ENCODE measurements at places on chromosomes 11 and 22. TPM values are rescaled to one million over a fixed set of nuclear protein-coding genes. Genes with fewer than 3 reads are reported as not detected.

OR6A2 gene
- 0.32 TPM for total RNA-seq

DNA sequence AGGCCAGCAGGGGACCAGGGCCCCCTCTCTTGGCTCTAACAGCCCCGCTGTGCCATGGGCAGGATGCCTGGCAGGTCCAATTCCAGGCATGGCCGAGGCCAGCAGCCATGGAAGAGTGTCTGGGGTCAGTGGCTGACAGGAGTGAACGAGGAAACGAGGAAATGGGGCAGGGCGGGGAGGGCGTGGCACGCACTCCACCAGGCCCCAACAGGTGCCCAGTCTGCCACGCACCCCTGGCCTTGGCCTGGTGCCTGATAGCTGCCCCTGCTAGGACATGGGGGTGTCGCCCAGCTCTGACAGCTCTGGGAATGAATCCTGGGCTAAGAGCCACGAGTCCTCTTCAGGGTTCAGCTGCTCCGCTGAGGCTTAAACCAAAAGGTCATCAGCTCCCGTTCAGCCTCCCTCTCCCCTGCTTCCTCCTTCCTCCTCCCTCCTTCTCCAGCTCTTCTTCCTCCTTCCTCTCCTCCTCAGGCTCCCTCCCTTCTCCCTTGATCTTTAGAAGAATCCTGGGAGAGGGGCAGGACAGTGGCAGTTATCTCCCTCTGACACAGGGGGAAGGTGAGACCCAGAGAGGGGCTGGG lies 11.5 kb upstream of the TBC1D22A start:
- DNase-seq = no peak

DNA sequence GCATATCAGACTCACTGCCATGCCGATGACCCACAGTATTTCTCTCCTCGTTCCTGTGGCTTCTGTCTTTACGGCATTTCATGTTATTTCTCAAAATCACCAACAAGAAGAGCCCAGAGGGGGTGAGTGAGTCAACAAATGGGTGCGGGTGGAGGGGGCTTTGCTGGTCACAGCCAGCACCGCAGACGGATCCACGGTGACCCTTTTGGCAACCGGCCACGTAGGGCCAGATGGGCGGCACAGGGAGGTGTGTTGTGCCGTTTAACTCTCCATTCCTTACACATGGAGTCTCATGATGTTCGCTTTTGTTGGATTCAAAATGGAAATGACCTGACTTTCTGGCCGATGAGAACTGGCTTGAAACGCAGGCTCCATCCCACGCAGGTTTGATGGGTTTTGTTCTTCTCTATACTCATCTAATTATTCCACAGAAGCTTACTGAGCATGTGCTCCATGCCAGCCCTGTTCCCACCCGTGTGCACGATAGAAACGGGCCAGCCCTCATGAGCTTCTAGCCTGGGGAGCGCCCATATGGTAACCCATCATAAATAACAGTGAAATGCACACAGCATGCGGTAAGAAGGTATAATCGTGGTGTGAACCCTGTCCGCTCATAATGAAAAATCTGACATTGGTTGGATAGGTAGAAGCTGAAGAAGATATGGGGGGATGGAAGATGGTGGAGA lies 319.9 kb downstream of the BRD1 start:
- peak; percentile 6 for DNase-seq

GRCh38 chr11:101397979-101398378 lies 185.8 kb downstream of the TRPC6 start:
- no peak for DNase-seq
